ENCODE measurements at places on chromosomes 5 and 9.

- H3K4me3 ChIP-seq = no peak overlapping the region
- H3K36me3 ChIP-seq = no peaks in the 10 kb centered on the region
- H3K27me3 ChIP-seq = no peaks in the 10 kb centered on the region
- H3K4me1 ChIP-seq = no peaks in the 10 kb centered on the region
- no peak for DNase-seq
Observed at GRCh38 chr9:123945532-123945931, 15.6 kb upstream of the DENND1A start.

DNA sequence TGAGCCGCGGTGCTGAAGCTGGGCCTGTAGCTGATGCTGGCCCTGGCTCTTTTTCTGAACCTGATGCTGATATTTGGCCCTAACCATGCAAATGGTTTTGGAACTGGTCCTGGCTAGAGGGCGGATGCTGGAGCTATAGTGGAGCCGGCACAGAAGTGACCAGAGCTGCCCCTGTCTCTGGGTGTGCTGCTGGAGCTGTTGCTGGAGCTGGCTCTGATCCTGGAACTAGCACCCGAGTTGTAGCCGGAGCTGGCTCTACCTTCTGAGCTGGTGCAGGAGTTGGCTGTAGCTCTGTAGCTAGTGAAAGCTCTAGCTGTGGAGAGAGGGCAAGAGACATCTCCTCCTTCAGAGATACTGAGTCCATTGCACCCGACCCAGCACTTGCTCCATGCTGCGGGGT lies 12.8 kb downstream of the LCN10 start:
- peaks cover 28% of the 10 kb centered on the region for H3K36me3 ChIP-seq
- no peaks in the 10 kb centered on the region for H3K27me3 ChIP-seq
- no peak overlapping the region for H3K4me3 ChIP-seq
- peaks cover 34% of the 10 kb centered on the region for H3K4me1 ChIP-seq

GRCh38 chr5:102807878-102808502 lies 52.9 kb downstream of the PAM start:
- H3K4me1 ChIP-seq = peaks cover 22% of the 10 kb centered on the region
- H3K4me3 ChIP-seq = no peak overlapping the region
- DNase-seq = no peak
- no peaks in the 10 kb centered on the region for H3K27me3 ChIP-seq

DNA sequence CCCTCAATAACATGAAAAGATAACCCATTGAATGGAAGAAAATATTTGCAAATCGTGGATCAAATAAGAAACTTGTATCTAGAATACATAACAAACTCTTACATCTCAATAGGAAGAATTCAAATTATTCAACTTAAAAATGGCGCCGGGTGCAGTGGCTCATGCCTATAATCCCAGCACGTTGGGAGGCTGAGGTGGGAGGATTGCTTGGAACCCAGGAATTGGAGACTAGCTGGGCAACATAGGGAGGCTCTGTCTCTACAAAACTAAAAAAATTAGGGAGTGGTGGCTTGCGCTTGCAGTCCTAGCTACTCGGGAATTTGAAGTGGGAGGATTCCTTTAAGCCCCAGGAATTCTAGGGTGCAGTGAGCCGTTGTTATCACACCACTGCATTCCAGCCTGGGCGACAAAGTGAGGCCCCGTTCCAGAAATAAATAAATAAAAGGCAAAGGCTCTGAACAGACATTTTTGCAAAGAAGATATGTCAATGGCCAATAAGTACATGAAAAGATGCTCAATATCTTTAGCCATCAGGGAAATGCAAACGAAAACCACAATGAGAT lies 21.5 kb upstream of the TBC1D2 start:
- DNase-seq = no peak
- no peak overlapping the region for H3K4me3 ChIP-seq
- H3K36me3 ChIP-seq = no peaks in the 10 kb centered on the region
- no peak overlapping the region for H3K27ac ChIP-seq

GRCh38 chr9:21715408-21715807 lies 87.0 kb upstream of the MTAP start:
- no peak overlapping the region for H3K4me3 ChIP-seq
- peaks cover 34% of the 10 kb centered on the region for H3K4me1 ChIP-seq
- H3K36me3 ChIP-seq = no peaks in the 10 kb centered on the region
- H3K27me3 ChIP-seq = no peaks in the 10 kb centered on the region
- no peak overlapping the region for H3K27ac ChIP-seq
- no peak for DNase-seq

DNA sequence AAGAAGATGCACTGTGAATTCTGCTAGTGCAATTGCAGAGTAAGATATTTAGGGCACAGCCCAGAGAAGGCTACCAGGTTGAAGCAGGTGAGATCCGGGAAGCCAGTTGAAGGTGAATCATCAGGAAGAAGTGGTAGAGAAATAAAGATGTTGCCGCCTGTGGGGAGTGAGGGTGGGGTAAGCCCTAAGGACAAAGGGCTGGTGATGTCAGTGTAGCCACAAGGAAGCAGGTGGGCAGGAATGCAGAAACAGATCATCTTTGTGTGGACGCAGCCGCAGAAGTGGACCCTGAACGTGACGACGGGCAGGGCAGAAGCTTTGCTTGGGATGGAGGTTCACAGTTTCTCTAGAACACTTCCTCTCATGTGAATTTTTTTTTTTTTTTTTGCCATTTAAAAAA lies 164.2 kb downstream of the ACTL7B start:
- H3K36me3 ChIP-seq = no peaks in the 10 kb centered on the region
- peak; percentile 84 for DNase-seq
- H3K27me3 ChIP-seq = no peaks in the 10 kb centered on the region
- H3K4me3 ChIP-seq = no peak overlapping the region

DNA sequence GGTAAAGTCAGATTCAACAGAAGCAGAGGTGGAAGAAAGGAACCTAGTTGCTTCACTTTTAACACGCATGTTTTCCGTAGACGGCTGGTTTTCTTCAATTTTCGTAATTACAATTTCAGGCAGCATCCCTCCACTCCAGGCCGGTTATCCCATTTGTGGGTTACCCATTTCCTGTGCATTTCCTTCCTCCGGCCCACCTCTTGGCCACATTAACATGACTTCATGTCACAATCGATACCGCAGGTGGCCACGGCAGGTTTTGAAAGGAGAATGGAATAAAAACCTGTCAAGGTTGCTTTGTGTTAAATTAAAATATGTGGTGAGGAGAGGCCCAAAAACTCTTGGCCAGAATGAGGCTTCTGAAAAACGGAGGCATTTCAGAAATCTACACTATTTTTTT lies 130.2 kb downstream of the PCSK5 start:
- H3K4me3 ChIP-seq = no peak overlapping the region
- no peaks in the 10 kb centered on the region for H3K27me3 ChIP-seq
- no peak for DNase-seq
- no peak overlapping the region for H3K27ac ChIP-seq
- H3K36me3 ChIP-seq = no peaks in the 10 kb centered on the region

DNA sequence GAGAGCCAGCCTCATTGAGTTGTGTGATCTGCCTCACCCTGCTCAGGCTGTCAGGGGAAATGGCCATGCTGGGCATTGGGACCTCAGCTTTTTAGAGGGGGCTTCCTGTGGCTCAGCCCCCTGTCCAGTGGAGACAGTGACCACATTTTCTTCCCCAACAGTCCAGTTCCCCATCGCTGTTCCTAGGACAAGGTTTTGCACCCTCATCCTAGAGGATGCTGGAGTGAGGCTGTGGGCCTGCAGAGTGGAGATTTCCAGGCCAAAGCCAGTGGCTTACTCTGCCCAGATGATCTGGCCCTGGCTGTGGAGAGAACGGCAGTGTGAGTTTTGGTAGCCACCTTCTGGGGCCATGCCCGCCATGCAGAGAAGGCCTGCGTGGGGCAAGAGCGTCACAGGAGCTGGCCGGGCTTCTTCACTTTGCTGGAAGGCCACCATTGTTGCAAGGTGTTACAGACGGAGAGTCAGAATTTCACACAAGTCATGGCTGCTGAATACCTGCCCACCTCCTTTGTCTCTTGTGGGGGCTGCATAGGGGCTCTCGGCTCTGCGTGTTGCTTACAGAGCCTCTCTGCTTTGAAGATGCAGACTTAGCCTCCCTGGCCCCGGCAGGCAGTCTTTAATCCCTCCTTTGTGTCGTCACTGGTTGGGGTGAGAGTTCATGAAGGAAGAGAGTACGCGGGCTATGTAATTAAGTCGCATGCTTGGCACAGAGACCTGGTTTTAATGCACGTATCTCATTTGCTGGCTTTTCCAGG lies 35.2 kb upstream of the PITX1 start:
- H3K27ac ChIP-seq = no peak overlapping the region
- no peaks in the 10 kb centered on the region for H3K27me3 ChIP-seq
- H3K36me3 ChIP-seq = no peaks in the 10 kb centered on the region
- no peak overlapping the region for H3K4me3 ChIP-seq
- DNase-seq = no peak

DNA sequence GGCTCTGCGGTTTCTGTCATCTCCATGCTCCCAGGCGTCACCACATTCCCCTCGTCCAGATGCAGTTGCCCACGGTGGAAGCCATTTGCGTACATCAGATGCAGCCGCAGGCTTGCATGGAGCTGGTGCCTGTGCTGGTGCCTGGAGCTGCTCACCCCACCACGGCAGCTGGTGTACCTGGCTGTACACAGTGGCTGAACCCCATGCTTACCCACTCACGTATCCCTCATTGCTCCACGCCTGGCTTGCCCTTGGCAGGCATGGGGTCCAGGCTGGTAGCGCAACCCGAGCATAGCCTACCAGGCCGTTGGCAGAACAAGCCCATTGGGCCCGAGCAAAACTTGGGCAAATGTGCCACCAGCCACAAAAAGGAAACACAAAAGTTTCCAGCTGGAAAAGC lies 159.5 kb downstream of the GHR start:
- H3K27ac ChIP-seq = no peak overlapping the region
- no peak for DNase-seq
- peaks cover 17% of the 10 kb centered on the region for H3K27me3 ChIP-seq

DNA sequence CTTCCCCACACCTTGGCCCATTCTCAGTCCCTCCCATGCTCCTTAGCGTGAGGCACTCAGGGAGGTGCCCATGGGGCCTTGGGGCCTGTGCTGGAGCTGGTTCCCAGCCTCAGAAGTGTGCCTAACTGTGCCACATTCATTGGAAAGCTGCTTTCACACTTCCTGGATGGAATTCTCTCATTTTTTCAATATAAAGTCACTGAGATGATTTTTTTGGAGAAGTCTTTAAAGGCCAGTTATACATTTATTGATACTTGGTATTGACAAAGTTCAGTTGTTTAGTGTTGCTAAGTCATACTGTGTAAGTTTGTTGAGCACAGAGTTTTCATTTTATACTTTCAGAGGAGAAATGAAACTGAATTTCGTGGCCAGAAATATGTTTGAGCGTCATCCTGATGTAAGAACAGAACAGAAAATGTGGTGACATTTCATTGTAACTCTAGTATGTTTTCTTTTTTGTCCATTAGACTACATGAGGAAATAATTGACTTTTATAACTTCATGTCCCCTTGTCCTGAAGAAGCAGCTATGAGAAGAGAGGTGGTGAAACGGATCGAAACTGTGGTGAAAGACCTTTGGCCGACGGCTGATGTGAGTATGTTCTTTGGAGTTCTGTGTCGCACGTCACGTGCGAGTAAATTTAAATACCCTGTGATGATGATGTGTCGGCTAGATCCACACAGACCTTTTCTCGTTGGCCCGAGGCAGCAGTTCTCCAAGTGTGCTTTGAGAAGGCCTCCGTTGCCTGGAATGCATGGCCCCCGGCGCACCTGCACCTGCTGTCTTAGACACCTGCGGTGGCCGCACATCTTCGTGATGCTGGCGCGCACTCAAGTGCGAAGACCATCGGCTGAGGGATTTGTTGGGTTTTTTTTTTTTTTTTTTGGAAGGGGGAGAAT lies 24.1 kb downstream of the TENT4A start:
- no peak overlapping the region for H3K27ac ChIP-seq
- no peak for DNase-seq
- no peaks in the 10 kb centered on the region for H3K4me1 ChIP-seq
- no peaks in the 10 kb centered on the region for H3K27me3 ChIP-seq
- peaks cover 23% of the 10 kb centered on the region for H3K36me3 ChIP-seq
- no peak overlapping the region for H3K4me3 ChIP-seq

- H3K27me3 ChIP-seq = no peaks in the 10 kb centered on the region
- peak overlapping the region; percentile 84 for H3K27ac ChIP-seq
- no peaks in the 10 kb centered on the region for H3K36me3 ChIP-seq
- no peak for DNase-seq
- peaks cover 19% of the 10 kb centered on the region for H3K4me1 ChIP-seq
- H3K4me3 ChIP-seq = peak overlapping the region; percentile 91
Observed at GRCh38 chr5:74865256-74865803, 857 bp downstream of the FAM169A start.

- peaks cover 56% of the 10 kb centered on the region for H3K4me1 ChIP-seq
- H3K4me3 ChIP-seq = peak overlapping the region; percentile 28
- peak overlapping the region; percentile 93 for H3K27ac ChIP-seq
- no peaks in the 10 kb centered on the region for H3K27me3 ChIP-seq
Observed at GRCh38 chr9:6567140-6567591, 78.4 kb downstream of the GLDC start.

- no peaks in the 10 kb centered on the region for H3K27me3 ChIP-seq
- H3K4me1 ChIP-seq = no peaks in the 10 kb centered on the region
- no peak overlapping the region for H3K27ac ChIP-seq
- H3K36me3 ChIP-seq = no peaks in the 10 kb centered on the region
Observed at GRCh38 chr9:79975621-79976256, 404.0 kb downstream of the TLE4 start.

GRCh38 chr5:112276991-112277390 lies 142.1 kb downstream of the EPB41L4A start:
- no peak for DNase-seq
- no peaks in the 10 kb centered on the region for H3K36me3 ChIP-seq
- H3K4me3 ChIP-seq = no peak overlapping the region
- H3K27me3 ChIP-seq = no peaks in the 10 kb centered on the region
- no peaks in the 10 kb centered on the region for H3K4me1 ChIP-seq
- H3K27ac ChIP-seq = no peak overlapping the region

GRCh38 chr9:81851340-81851739 lies 76.9 kb upstream of the SPATA31D4 start:
- H3K27me3 ChIP-seq = no peaks in the 10 kb centered on the region
- no peak for DNase-seq
- H3K27ac ChIP-seq = no peak overlapping the region
- no peaks in the 10 kb centered on the region for H3K36me3 ChIP-seq

- no peak overlapping the region for H3K4me3 ChIP-seq
- H3K27me3 ChIP-seq = no peaks in the 10 kb centered on the region
- no peak overlapping the region for H3K27ac ChIP-seq
- H3K36me3 ChIP-seq = no peaks in the 10 kb centered on the region
Observed at GRCh38 chr9:80496901-80497556, 925.3 kb downstream of the TLE4 start.

DNA sequence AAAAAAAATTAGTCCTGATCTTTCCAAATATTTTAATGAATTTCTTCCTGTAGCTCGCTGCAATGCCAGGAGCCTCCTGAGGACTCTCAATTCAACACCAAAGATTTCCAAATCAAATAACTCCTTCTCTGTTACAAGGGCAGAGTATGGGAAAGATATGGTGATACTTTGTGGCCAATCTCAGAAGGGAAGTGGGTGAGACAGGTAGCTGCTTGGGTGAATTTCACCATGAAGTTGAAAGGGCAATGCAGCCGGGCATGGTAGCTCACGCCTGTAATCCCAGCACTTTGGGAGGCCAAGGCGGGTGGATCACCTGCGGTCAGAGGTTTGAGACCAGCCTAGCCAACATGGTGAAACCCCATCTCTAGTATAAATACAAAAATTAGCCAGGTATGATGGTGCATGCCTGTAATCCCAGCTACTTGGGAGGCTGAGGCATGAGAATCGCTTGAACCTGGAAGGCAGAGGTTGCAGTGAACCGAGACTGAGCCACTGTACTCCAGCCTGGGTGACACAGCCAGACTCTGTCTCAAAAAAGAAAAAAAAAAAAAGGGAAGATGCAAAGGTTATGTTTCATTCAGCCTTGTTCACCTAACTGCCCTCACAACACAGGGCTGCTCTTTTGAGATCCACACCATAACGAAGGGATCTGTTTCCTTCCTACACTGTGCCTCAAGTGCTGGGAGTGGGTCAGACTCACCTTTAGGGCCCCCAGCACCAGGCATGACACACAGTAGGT lies 58.6 kb downstream of the PTPN3 start:
- no peak overlapping the region for H3K27ac ChIP-seq
- peaks cover 8% of the 10 kb centered on the region for H3K4me1 ChIP-seq
- H3K27me3 ChIP-seq = no peaks in the 10 kb centered on the region

All from HCT116 (cell line).